PC-3 (cell line): ENCODE measurements at places on chromosomes 13 and 19. TPM values are rescaled to one million over a fixed set of nuclear protein-coding genes. Genes with fewer than 3 reads are reported as not detected.

- DNase-seq: peak; percentile 14
These were observed 184.0 kb downstream of the SLC7A1 start for GRCh38 chr13:29411481-29411880.

DNA sequence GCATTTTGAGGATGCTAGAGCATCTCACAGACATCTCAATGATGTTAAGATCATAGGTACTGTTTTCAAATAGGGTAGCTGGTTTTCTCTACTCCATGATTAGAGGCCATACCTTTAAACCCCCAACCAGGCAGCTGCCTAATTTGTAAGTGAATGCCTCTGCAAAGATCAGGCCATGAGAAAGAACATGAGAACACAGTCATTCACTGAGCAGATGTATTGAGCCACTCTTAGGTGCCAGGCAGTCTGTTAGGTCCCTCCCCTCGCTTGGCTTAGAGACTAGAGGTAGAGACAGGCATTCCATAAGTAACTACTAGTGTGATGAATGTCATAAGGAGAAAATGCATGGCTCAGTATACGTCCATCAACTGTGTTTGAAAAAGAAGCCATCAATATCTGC is 410.0 kb downstream of the FGF9 start:
- no peak for DNase-seq

DNA sequence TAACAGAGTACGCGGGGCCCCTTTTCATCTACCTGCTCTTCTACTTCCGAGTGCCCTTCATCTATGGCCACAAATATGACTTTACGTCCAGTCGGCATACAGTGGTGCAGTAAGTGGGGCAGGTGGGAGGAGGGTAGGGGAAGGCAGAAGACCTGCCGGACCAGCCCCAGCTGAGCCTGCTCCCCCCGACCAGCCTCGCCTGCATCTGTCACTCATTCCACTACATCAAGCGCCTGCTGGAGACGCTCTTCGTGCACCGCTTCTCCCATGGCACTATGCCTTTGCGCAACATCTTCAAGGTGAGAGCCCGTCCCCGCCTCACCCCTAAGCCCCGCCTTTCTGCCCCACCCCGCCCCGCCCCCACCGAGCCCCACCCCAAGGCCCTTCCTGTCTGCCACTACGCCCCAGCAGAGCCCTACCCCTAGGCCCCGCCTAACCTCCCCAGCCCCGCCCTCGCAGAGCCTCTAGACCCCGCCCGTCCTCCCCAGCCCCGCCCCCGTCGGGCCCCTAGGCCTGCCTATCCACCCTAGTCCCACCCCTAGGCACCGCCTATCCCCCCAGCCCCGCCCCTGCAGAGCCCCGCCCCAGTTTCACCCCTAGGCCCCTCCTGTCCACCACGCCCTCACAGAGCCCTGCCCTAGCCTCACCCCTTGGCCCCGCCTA is 7.7 kb downstream of the NDUFB7 start:
- DNase-seq: peak; percentile 54

DNA sequence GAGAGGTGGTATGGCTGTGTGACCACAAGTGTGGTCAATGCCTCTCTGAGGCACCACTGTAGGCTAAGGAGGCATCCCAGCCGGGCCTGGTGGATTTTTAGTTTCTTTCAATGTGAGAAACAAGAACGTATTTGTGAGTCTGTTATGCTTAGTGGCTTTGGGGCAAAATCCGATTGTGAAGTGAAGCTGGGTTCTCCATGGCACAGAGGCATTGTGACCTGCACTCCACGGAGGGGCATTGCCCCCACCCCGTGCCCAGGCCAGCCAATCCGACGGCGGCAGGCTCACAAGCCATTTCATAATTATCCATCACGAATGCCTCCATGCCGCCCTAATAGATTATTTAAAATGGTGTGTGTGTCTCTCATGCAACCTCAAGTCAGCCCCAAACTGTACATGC is 151.6 kb downstream of the ZNF536 start:
- no peak for DNase-seq

- no peak for DNase-seq
These were observed 8.7 kb upstream of the GGACT start for GRCh38 chr13:100597253-100597652.

DNA sequence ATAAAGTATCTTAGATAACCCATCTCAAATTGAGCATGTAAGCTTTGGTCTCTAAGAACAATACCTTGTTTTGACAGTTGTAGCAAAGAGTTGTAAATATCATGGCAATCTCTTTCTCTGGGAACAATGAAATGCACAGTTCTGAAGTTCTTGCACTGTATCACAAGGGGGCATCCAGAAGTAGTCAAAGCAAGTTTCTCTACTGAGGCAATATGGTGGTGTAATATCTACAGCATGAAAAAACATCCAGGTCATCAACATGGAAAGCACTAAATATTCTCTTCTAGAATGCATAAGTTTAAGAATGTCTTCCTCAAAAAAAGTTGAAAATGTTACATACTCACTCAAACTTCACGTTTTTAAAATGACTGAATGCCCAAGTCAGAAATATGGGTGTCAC is 19.6 kb downstream of the MTMR6 start:
- DNase-seq: peak; percentile 18

GRCh38 chr19:51571599-51571998 is 516 bp downstream of the ZNF175 start:
- peak; percentile 9 for DNase-seq

DNA sequence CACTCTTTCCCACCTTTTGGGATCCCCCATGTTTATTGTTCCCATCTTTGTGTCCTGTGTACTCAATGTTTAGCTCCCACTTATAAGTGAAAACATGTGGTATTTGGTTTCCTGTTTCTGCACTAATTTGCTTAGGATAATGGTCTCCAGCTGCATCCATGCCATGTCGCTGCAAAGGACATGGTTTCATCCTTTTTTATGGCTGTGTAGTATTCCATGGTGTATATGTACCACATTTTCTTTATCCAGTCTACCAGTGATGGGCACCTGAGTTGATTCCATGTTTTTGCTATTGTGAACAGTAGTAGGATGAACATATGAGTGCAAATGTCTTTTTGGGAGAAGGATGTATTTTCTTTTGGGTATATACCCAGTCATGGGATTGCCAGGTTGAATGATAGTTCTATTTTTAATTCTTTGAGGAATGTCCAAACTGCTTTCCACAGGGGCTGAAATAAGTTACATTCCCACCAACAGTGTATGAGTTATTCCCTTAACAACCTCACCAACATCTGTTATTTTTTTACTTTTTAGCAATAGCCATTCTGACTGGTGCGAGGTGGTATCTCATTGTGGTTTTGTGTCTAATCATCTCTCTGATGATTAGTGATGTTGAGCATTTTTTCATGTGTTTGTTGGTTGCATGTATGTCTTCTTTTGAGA is 55.7 kb upstream of the MEDAG start:
- no peak for DNase-seq

- no peak for DNase-seq
These were observed 14.3 kb upstream of the ZNF426 start for GRCh38 chr19:9552536-9553274.

GRCh38 chr19:29060813-29061364 is 152.1 kb downstream of the UQCRFS1 start:
- DNase-seq: no peak

GRCh38 chr19:11382898-11383705 is 1.0 kb downstream of the EPOR start:
- DNase-seq: peak; percentile 68

GRCh38 chr13:112141643-112142400 is 74.9 kb downstream of the SOX1 start:
- no peak for DNase-seq

- DNase-seq: no peak
These were observed 8.0 kb upstream of the DHRS12 start for GRCh38 chr13:51811920-51812451.

GRCh38 chr19:1268226-1269064 is 687 bp upstream of the CIRBP start:
- DNase-seq: no peak

DNA sequence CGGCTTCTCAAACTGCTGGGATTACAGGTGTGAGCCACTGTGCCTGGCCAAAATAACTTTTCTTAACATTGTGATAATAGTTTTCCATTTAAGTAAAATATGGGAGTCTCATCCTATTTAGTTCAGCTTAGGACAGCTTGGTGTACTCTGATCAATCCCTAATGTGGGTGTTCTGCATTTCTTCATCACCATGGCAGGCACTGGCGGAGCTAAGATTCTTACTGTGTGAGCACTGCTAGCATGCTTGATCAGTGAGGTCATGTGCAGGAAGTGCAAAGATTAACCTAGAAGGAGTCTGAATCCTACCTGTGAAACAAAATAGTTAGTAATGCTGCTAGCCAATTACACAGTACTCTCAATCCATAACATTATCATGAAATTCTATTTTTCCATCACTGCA is 1684.2 kb upstream of the SLC10A2 start:
- peak; percentile 18 for DNase-seq

DNA sequence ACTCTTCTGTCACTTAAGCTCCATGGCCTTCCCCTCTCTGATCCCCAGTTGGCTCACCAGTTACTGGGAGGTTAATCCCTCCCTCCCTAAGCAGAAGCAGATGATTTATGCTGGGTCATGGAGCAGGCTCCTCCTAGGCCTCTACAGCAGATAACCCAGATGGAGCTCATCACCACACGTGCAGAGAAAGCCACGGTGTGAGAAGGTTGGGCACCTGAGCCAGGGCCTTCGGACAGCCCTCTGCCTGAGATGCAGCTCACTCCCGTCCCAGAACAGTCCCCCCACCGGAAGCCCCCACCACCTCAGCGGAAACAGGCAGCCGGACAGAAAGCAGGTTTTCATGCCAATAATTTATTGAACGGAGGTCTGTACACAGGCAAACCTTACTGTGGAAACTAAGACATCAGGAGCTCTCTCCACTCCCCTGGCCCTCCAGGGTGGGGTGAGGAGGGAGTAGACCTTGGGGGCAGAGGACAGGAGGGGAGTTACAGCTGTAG is 9.8 kb downstream of the ZNF526 start:
- DNase-seq: no peak

ARRDC2 gene
- total RNA-seq: 27.7 and 38.5 TPM in 2 replicates

KIR2DL3 gene
- total RNA-seq: not detected in 2 replicates

PRX gene
- total RNA-seq: 2.2 and 2.7 TPM in 2 replicates

KANK2 gene
- total RNA-seq: 96.6 and 98.4 TPM in 2 replicates

RNF17 gene
- not detected in 2 replicates for total RNA-seq

BRSK1 gene
- total RNA-seq: 5.1 and 8.7 TPM in 2 replicates

KLK10 gene
- total RNA-seq: 1.2 and 2.9 TPM in 2 replicates

KMT2B gene
- total RNA-seq: 10.8 and 23.4 TPM in 2 replicates
